Inflammatory macrophage treated with lipopolysaccharide for 1 hour (primary cell): ENCODE measurements at places on chromosomes 16 and 17.
A peak's percentile ranks its signal among the peaks of the same experiment; 100 is the strongest.

GRCh38 chr16:2280981-2281542, 13.1 kb upstream of the RNPS1 start:
- no peak for DNase-seq

DNA sequence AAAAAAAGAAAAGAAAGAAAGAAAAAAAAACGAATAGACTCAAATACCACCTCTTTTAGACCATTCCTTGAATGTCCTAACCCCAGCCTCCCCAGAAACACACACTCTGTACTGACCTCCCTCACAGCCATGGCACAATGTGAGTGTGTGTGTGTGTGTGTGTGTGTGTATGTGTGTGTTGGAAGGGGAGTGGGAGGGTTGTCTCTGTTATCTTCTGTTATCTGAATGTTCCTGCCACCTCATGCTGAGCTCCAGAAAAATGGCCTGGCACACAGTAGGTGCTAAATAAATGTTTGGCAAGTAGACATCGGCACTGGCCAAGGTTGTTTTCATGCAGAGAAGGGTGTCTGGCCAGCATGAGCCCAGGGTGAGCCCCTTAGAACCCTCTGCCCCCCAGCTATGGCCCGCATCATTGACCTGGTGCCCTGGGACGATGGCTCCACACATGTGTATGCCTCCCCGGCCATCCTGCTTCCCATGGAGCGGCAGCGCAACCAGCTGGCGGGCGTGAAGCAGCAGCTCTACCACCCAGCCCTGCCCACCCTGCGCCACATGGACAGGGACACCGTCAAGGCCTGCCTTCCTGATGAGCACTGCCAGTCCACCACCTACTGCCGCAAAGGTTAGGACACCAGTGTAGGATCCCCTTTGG, 6.6 kb upstream of the CNGB1 start:
- no peak for DNase-seq

DNA sequence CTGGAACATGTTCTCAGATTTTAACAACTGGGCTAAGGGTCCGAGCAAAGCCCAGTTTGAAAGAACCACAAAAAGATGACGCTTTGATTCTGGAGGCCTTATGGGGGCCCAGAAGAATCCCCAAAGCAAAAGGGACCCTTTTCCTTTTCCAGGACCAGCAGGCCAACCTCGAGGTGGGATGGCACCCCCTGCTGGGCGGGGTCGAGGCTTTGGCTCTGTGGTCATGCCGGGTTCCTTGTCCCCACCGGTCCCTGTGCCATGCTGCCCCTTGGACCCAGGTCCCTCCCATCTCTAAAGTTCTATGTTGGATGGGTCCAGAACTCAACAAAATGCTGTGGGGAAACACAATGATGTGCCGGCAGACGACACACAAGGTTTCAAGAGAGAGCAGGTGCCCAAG, 30.9 kb downstream of the TMEM204 start:
- no peak for DNase-seq

DNA sequence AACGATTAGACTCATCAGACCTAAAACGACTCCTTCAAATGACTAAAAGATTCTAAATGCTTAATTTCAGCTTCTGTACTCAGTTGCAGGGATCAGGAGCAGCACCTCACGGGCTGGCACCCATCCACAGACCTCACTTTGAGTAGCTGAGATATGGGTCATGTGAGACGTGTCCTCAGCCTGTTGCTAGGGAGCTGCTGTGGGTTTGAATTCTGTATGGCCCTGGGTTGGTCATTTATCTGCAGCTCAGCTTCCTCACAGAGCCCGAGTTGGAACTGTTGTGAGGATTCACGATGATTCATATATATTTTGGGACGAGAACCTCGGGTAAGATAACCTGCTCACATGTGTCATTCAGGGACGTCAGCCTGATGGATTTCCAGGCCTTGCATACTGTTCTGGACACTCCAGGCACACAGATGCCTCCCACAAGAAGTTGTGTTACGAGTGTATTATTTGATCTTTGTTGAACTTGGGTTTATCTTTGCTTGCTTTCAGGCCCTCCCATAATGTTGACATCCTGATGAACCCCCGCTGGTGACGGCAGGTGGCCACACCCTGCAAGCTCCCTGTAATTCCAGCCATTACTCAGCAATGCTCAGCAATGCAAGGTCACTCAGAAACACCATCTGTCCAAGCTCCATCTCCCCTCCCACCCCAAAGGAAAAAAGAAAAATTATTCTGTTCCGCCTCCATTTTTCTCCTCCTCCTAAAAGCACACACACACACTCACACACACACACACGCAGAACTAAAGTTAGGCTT, 137.6 kb downstream of the RBFOX3 start:
- DNase-seq: no peak

DNA sequence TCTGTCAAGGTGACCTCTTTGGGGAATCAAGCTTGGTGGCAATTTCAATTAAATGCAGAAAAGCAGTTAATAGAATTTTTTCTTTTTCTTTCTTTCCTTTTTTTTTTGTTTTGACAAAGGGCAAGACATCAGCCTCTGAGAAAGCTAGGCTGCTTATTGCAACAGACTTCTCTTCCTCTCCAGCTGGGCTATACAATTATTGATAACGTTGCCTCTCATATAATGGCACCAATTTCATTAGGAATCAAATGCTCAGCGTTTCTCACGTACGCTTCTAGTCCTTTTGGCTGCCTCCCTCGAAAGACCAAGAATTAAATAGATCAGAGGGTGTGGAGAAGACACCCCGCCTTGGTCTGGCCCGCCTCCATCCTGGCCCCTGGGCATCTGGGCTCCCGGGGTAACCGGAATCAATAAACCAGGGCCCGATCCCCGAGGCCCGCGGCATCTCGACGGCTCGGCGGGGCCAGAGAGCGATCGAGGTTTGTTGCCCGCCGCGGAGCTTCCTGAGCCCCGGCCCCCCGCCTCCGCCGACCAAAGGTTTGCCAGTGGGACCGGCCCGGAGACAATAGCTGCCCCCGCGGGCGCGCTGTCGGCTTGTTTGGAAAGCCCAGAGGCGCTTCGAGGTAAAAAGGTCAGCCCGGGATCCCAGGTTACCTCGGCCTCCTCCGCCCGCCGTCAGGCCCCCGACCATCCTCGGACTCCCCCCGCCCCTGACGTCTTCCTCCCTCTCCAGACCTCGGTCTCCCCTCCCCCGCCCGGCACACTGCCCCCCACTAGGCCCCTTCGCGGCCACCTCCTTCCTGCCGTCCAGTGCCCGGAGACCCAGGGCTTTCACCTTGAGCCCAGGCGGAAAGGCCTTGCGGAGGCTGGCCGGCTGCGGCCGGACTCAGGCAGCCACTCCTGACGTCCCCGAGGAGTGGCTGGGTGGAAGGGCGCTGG, 3.9 kb downstream of the HOXB1 start:
- no peak for DNase-seq

GRCh38 chr16:1102333-1102700, 6.3 kb upstream of the C1QTNF8 start:
- no peak for DNase-seq

DNA sequence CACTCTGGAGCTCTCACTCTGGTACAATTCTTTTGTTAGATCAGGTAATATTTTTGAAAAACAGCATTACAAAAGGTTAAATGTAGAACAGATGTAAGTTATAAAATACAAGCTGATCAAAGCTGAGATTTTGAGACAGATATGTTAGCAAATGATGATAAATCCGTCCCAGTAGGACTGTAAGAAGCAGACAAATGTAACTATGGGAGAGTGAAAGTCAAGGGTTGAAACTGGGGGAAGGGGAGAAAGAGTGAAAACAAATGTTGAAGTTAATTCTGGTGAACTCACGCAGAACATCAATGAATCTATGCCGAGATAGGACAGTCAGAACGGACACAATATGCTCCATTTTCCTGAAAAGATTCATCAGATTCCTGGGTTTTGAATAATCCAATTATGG, 298.9 kb upstream of the IRX5 start:
- no peak for DNase-seq

- no peak for DNase-seq
Measured at GRCh38 chr16:65947951-65948350, 418.5 kb upstream of the CDH5 start.

- DNase-seq: no peak
Measured at GRCh38 chr17:19717411-19717908, 1.1 kb upstream of the SLC47A2 start.

DNA sequence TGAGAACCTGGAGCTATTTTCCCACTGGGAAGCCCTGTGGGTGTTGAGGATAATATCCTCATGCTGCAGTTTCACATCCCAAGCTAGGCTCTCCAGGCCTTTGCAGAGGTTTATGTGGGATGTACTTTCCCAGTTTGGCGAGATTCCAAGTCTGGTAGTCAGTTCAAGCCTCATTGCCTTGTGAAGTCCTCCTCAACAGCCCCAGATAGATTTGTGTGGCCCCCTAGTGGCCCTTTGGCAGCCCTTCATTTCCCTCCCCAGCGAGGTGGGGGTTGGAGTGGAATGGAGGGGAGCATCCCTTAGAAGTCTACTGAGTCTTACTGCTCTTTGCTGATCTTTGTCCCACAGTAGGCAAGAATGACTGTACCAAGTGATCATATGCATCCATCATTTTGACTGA, 137.9 kb downstream of the CDH11 start:
- no peak for DNase-seq

- peak; percentile 77 for DNase-seq
Measured at GRCh38 chr16:85296859-85297660, 184.8 kb upstream of the CIBAR2 start.

GRCh38 chr16:68257251-68257905, 6.9 kb upstream of the SLC7A6 start:
- peak; percentile 23 for DNase-seq

DNA sequence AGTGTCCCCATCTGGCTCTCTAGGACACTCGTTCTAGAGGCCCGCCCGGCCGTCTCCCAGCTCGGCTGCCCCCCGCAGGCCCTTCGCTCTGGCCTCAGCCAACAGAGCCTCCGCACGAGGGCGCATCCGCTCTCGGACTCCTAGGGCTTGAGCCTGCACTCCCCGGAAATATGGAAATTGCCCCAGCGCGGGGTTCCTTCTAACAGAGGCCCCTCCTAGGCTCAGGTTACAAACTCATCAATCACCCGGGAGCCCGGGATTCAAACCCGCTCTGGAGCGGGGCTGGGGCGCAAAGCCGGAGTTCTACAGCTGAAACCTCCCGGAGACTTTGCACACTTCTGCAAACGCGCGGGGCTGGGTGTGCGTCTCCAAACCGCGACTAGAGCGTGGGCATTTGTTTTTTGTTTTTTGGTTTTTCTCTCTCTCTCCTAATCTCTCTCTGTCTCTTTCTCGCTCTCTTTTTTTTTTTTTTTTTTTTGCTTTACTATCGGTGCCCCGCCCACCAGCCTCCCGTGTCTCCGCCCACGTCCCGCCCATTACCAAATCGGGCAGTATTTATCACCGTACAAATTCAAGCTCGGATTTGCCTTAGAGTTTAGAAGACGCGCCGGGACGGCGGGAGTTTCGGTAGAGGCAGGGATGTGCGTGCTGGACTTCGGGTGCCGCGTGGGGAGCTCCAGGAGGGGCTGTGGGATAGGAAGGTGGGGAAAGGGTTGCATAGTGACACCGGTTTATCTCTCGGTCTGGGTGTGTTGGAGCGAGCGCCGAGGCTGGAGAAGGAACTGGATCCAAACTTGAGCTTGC, 2.4 kb upstream of the FOXL1 start:
- DNase-seq: peak; percentile 39

GRCh38 chr17:7060165-7060891, 16.4 kb upstream of the SLC16A11 start:
- peak; percentile 31 for DNase-seq

DNA sequence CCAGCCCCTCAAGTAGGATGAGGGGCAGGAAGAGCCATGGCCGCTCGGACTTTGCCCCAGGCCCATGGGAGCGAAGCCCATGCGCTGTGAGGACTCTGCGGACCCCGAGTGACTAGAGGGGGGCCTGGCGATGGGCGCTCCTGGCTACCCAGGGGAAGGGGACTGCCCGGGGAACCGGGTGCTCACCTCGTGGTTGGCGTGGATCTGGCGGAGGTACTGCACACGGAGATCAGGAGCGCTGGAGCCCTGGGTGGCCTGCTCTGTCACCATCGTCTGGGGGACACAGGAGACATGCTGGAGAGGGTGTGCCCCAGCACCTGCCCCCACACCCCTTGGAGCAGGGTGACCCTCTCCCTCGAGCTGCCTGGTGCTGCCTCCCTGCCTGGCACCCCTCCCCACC, 11.0 kb downstream of the FAAP100 start:
- no peak for DNase-seq

DNA sequence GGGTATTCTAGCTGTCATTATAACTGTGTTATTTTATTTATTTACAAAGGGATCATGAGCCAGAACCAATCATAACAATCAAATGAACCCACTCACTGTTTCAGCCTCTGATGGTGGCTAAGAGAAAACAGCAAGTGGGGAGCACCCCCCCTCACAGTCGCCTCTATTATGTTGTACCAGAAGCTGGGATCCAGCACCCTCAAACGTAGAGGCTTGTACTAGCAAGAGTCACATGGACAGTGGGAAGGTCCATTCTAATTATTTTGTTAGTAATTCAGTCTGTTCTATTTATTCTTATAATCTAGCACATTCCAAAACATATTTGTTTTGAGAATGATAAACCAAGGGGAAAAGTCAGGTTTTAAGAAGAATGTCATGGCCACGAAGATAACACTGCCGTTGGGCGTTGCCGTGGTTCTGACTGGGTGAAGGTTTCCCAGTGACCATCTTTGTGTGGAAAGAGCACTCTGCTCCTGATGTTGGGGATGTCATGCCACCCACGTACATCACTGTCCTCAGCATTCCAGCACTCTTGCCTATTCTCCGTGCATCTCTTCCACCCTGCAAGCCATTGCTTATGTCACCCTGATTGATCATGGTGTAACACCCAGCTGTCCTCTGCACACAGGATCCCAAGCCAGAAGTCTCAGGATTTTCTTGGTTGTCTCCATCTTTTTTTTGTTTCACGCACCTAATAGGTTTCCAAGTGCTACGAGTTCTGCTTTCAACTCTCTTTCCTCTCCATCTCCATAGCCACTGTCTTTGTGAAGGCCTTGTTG, 205.8 kb downstream of the PRKCA start:
- no peak for DNase-seq

DNA sequence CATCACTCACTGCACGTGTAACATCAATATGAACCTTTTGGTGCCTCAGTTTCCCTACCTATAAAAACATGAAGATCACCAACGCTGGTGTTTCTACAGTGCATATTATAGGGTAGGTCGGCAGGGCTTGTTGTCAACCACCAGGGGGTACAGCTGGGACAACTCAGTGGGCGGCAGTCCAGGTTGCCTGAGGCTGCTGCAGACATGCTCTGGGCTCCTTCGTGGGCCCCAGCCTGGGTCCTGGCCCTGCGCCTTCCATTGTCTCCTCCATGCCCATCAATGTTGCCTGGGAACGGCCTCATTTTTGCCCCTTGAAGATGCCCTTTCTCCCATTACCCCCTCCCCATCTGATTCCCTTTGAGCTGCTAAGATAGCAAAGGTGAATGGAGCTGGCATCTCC, 89.8 kb downstream of the GSG1L start:
- DNase-seq: no peak
